NCI-H460 (cell line): ENCODE measurements at places on chromosomes 13 and 19. TPM values are rescaled to one million over a fixed set of nuclear protein-coding genes. Genes with fewer than 3 reads are reported as not detected.

PIH1D1 gene
- 48.5 and 69.4 TPM in 2 replicates for total RNA-seq

ICAM4 gene
- total RNA-seq = not detected in 2 replicates

EPSTI1 gene
- total RNA-seq = 4.9 and 6.0 TPM in 2 replicates

GJB2 gene
- total RNA-seq = 8.7 and 10.5 TPM in 2 replicates

ZNF579 gene
- 2.1 and 3.2 TPM in 2 replicates for total RNA-seq

NLRP7 gene
- not detected in 2 replicates for total RNA-seq

ONECUT3 gene
- not detected in 2 replicates for total RNA-seq

CD209 gene
- not detected in 2 replicates for total RNA-seq

RBM42 gene
- total RNA-seq = 72.5 and 80.0 TPM in 2 replicates

LILRB1 gene
- not detected in 2 replicates for total RNA-seq

ZNF763 gene
- total RNA-seq = not detected in 2 replicates

TNFSF11 gene
- total RNA-seq = not detected in 2 replicates
